Stimulated activated CD4-positive, alpha-beta T cell treated with anti-CD3 and anti-CD28 coated beads, Interleukin-15, amount 100 ng/mL, for 1 hour (primary cell): ENCODE measurements at places on chromosomes 6 and 20.
A peak's percentile ranks its signal among the peaks of the same experiment; 100 is the strongest.

DNA sequence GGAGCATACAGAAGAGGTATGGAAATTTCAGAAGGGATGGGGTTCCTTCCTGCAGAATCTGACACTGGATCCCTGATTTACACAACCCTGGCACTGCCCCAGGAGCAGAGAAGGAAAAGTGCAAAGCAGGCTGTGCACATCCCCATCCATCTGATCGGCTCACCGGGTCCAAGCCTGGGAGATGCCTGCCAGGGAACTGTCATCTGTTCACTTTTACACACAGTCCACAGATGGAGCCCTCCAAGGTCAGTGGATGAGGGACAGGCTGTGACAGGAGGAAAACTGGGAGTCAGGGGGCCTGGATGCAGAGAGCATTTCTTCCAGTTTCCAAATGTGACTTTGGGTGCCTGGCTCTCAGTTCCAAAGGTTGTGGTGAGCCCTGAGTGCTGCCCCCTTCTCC, 11.0 kb upstream of the SYNDIG1 start:
- no peak for DNase-seq

- DNase-seq, result no peak
Observed at GRCh38 chr20:59813948-59814839, 119.2 kb downstream of the SYCP2 start.

GRCh38 chr20:47379433-47380150, 23.1 kb upstream of the ZMYND8 start:
- no peak for DNase-seq

- no peak for DNase-seq
Observed at GRCh38 chr20:61581825-61582188, 329.7 kb downstream of the CDH4 start.

DNA sequence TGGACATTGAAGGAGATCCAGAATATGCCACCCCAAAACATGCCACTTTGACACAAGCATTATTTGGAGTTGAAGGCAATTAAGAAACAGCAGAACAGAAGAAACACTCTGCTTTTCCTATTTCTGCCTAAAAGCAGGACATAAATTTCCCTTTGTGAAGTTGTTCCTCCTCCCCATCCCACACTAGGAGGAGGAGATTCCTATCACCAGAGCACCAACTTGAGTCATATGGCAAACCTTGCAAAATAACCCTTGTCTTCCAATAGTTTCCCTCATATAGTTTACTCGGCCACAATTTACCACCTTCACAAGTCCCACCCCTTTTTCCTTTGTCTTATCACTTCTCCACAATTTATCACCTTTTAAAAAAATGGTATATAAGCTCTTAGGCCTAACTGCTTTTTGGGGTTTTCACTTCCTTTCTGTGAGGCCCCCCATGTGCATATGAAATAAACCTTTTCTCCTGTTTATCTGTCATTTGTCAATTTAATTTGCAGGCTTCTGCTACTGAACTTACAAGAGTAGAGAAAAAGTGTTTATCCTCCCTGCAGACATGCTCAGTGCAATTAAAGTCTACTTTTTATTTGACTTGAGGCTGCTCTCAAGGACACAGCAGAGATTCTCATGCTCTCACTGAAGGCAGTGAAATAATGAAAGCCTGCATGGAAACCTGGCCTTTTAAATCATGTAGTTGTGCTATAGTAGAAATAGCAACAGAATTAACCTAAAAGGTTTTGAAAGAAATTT, 2.8 kb upstream of the RAB23 start:
- DNase-seq, result no peak

DNA sequence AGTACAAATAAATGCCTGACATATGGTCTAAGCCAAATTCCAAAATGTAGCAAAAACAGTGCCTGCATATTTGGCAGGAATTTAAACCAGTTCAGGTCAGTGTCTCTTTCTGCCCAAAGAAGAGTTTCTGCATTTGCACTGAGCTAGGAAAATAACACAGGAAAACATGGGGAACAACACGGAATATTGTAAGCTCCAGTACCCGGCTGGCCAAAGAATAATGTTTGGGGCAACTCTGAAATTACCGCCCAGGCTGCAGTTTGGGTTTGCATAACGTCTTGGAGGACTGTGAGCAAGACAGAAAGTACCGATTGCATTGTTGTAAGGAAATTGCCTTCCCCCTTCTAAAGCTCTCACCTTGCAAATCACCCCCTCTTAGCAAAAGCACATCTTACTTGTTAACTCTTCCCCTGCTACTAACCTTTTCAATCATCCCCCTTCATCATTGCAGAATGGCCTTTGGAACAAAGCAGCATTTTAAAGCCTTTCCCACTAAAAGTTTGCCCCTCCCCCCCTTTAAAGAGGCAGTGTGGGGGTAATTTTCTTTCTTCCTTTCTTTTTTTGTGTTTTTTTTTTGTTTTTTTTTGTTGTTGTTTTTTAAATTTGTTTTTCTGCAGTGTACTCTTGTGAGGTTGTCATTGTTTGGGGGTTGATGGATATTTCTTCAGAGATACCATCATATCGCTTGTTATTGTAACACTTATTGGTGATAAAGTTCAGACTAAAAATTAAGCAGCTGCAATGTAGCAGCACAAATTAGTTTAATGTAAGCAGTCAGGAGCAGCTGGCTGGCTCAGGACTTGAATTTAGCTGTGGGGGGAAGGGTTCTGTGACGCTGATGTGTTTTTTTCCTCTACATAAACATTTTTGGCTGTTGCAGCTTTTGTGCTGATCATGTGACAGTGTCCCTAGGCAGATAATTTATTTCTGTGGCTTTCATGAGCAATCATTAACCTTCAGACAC, 100.0 kb upstream of the CITED2 start:
- no peak for DNase-seq

DNA sequence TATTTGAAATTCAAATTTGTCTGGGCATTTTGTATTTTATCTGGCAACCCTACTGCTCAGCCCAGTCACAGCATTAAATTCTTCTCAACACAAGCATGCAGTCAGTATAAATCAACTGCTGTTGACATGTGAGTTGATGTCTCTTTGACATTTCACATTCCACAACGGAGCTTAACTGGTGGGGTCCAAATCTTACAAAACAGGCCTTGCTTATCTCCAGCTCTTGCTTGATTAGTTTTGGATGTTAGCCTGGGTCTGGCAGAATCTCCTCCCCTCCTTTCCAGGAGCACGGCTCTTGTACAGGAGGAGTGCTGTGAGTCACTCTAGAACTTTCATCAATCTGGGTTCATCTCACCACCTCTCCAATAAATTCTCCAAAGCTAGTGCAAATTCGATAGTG, 80.8 kb upstream of the PHACTR1 start:
- no peak for DNase-seq

DNA sequence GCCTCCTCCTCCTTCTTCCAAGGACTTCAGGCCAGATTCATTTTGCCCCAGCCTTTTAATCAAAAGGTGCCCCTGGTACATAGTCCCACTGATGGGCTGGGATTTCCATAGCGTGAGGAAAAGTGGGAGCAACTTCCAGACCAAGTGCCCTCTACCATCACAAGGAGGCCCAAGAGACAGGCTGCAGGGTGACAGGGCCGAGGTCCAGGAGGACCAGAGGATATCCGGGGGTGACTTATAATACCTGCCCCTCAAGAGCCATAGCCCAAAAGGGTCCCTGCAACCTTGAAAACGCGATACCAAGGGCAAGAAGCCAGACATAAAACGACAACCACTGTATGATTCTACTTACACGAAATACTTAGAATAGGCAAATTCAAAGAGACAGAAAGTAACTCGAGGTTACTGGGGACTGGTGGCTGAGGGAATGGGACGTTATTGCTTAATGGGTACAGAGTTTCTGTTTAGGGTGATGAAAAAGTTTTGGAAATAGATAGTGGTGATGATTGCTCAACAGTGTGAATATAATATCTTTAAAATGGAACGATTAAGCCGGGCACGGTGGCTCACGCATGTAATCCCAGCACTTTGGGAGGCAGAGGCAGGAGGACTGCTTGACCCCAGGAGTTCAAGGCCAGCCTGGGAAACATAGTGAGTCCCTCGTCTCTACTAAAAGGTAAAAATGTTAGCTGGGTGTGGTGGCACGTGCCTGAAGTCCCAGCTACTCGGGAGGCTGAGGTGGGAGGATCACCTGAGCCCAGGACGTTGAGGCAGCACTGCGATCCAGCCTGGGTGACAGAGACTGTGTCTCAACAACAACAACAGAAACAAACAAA, 71.9 kb downstream of the NOL4L start:
- no peak for DNase-seq

DNA sequence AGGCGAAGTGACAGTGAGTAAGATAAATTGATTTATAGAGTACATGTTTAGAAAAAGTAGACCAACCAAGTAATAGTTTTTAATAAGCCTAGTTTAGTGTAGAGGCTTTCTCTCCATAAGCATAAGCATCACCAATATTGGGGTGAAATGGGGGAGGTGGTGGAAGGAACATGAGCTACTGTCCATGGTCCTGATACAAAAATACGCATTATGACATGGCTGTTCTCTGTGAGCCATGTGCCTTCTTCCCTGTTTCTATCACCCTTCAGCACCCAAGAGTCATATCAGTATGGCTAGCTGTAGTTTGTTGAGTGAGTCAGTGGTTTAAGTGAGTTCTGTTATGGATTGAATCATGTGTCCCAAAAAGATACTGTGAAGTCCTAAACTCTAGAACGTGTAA, 150.8 kb downstream of the EDN1 start:
- DNase-seq, result no peak

DNA sequence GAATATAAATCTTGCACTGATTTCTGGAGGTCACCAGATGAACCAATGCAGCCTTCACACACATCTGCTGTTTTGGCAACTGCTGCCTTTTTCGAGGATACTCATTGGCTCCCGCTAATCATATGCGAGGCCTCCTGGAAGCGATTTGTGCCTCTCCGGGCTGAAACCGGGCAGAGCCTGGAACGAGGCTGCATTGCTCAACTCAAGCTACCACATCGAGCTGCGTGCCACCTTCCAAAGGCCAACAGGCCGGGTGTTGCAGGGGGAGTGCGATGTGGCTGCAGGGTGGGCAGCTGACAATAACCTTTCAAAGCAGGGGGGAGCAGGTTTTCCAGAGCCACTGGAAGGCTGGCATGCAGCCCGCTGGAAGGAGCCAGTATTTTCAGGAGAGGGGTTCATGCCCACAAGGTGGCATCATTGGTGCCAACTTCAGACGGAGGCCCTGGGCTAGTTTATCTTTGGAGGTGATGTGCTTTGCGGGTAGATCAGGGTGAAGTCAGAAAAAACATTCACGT, 122.6 kb upstream of the IFNGR1 start:
- peak; percentile 8 for DNase-seq

GRCh38 chr20:53623134-53623453, 29.5 kb upstream of the ZNF217 start:
- no peak for DNase-seq

DNA sequence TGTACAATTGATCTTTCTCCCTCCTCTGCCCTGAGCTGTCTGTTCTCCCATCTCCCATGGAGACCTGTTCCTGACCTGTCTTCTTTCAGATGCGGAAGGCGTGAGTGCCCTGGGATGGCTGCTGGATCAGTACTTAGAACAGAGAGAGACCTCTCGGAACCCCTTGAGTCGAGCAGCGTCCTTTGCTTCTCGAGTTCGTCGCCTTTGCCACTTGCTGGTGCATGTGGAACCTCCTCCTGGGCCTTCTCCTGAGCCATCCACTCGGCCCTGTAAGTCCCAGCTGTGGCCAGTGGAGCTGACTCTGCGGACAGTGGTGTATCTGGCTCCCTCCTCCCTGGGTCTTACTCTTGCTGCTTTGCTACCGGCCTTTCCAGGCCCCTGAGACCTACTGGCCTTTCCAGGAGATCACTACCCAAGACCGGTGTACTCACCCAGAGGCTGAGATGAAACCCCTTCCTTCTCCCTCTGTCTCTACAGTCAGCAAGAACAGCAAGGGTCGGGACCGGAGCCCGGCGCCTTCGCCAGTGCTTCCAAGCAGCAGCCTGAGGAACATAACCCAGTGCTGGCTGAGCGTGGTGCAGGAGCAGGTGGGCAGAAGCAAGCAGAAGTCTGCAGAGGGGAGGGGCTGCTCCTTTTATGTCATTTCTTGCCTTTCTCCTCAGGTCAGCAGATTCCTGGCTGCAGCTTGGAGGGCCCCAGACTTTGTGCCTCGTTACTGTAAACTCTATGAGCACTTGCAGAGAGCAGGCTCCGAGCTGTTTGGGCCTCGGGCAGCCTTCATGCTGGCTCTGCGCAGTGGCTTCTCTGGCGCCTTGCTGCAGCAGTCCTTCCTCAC, 22.5 kb downstream of the CUL9 start:
- DNase-seq, result no peak

DNA sequence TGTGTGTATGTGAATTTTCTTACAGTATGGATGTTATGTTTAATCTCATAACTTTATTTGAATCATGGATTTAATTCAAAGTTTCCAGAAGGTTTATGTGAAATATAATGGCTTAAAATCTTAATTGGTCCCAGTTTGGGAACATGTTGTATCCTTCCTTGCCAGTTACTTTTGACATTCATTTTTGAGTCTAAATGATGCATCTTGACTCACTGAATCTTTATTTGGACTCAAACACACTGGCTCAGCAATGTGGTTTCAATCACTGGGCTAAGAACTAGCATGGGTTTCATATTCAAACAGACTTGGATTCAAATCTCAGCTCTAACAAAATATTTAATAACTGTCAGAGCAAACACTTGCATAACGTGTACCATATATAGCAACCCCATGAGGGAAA, 25.9 kb upstream of the TFAP2B start:
- DNase-seq, result no peak

DNA sequence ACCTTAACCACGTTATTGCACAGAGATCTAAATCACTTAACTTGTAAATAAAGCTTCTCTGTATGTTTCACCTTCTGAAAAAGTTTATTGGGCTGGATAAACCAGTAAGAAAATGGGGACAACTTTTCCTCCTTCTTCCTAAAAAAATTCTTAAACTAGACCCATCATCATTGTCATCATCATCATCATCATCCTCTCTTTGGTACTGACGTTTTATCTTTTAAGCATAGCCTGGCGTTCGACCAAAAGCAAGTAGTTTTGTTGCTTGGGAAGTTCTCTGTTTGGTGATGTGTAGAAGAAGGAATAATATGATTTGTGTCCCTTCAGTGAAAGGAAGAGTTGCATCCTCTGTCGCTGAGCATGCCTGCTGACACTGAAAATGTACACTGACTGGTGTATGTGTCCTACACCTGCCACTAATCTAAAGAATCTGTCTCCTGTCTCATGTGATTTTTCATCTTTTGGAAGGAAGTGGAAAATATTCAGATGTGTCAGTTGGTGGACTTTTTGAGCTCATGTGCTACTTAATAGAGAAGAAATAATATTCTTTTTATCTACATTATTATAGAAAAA, 2.5 kb downstream of the CLVS2 start:
- DNase-seq, result no peak

GRCh38 chr6:150713931-150714330, 114.2 kb downstream of the PLEKHG1 start:
- no peak for DNase-seq

DNA sequence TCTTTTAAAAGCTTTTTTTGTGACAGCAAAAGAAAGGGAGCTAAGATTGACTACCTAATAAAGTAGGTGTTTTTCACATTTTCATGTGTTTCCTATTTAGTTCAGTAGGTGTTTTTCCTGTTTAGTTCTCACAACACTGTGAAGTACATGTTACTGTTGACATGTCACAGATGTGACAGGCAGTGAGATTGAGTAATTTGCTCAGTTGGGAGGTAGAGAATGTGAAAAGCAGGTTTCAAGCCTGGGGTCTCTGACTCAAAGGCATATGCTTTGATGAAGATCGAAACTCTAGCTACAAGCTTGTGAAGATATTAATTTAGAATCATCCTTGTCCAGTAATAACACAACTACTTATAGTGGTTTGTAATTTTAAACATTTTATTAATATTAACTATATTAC, 43.1 kb downstream of the SLX4IP start:
- DNase-seq, result no peak

- no peak for DNase-seq
Observed at GRCh38 chr6:38508894-38509293, 130.8 kb downstream of the BTBD9 start.

- DNase-seq, result no peak
Observed at GRCh38 chr6:158143700-158144099, 24.4 kb downstream of the SERAC1 start.

GRCh38 chr20:53850319-53850718, 220.1 kb downstream of the BCAS1 start:
- no peak for DNase-seq
